Colonic mucosa (tissue), 4 donors: ENCODE measurements at places on chromosomes 3 and 15. TPM values are rescaled to one million over a fixed set of nuclear protein-coding genes. Genes with fewer than 3 reads are reported as not detected.
A peak's percentile ranks its signal among the peaks of the same experiment; 100 is the strongest.

DNA sequence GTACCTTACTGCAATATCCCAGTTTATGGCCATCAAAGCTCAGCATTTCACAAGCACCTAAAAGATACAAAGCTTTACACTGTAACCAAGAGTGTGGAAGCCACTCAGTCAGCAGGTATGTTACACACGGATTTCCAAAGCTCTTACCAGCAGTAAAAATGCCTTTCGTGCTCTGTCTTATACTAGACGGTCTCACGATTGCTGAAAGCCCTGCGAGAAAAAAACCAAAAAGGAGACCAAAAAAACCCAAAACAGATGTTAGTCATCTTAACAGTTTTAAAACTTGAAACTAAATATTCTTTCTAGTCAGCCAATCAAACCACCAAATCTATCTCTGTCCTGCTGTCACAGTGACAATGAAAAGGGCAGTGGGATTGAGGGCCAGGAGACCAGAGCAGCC is 39.0 kb downstream of the TAMM41 start:
- no peak for DNase-seq
- H3K27me3 ChIP-seq: no peaks in the 10 kb centered on the region
- H3K27ac ChIP-seq: peak overlapping the region; percentile 38
- no peaks in the 10 kb centered on the region for H3K36me3 ChIP-seq
- H3K4me3 ChIP-seq: no peak overlapping the region

DNA sequence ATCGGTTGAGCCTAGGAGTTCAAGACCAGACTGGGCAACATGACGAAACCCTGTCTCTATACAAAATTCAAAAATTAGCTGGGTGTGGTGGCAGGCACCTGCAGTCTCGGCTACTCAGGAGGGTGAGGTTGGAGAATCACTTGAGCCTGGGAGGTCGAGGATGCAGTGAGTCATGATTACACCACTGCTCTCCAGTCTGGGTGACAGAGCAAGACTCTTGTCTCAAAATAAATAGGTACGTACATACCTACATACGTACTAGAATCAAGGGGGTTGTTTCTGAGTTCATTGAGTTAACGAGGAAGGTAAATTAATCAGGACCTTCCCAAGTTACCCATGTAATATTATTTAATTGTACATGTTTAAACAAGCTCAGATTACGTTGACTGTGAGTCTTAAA is 97.5 kb downstream of the CHL1 start:
- no peaks in the 10 kb centered on the region for H3K4me1 ChIP-seq
- no peaks in the 10 kb centered on the region for H3K36me3 ChIP-seq
- H3K27ac ChIP-seq: no peak overlapping the region
- H3K27me3 ChIP-seq: no peaks in the 10 kb centered on the region
- DNase-seq: no peak
- no peak overlapping the region for H3K4me3 ChIP-seq

- H3K27ac ChIP-seq: no peak overlapping the region
- no peak for DNase-seq
- no peaks in the 10 kb centered on the region for H3K4me1 ChIP-seq
- H3K4me3 ChIP-seq: no peak overlapping the region
Observed at GRCh38 chr3:108208831-108209230, 13.4 kb downstream of the IFT57 start.

The LARP6 gene
- total RNA-seq: 3.5 TPM

The BNC1 gene
- total RNA-seq: not detected
